ENCODE measurements at places on chromosomes 11 and 22. TPM values are rescaled to one million over a fixed set of nuclear protein-coding genes. Genes with fewer than 3 reads are reported as not detected.

- H3K4me1 ChIP-seq = peaks cover 35% of the 10 kb centered on the region
- no peak overlapping the region for H3K4me3 ChIP-seq
- DNase-seq = no peak
- H3K36me3 ChIP-seq = peaks cover 34% of the 10 kb centered on the region
- no peaks in the 10 kb centered on the region for H3K27me3 ChIP-seq
- H3K27ac ChIP-seq = no peak overlapping the region
Observed at GRCh38 chr11:66183494-66184048, 84.9 kb upstream of the RAB1B start.

DNA sequence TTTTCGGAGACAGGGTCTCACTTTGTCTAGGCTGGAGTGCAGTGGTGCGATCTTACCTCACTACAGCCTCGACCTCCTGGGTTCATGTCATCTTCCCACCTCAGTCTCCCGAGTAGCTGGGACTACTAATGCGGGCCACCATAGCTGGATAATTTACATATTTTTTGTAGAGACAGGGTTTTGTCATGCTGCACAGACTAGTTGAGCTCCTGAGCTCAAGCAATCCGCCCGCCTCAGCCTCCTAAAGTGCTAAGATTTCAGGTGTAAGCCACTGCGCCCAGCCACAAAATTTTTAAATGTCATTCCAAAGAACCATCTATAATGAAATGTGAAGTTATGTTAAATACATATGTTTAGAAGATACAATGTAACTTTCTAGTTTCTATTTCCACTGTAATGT, 4747.7 kb upstream of the OR11H1 start:
- no peak for DNase-seq
- H3K27me3 ChIP-seq = no peaks in the 10 kb centered on the region
- H3K4me1 ChIP-seq = no peaks in the 10 kb centered on the region
- no peak overlapping the region for H3K27ac ChIP-seq
- no peaks in the 10 kb centered on the region for H3K36me3 ChIP-seq
- no peak overlapping the region for H3K4me3 ChIP-seq

- H3K27me3 ChIP-seq = peaks cover 14% of the 10 kb centered on the region
- H3K4me3 ChIP-seq = peak overlapping the region; percentile 61
- peaks cover 11% of the 10 kb centered on the region for H3K4me1 ChIP-seq
- H3K36me3 ChIP-seq = no peaks in the 10 kb centered on the region
- DNase-seq = no peak
- no peak overlapping the region for H3K27ac ChIP-seq
Observed at GRCh38 chr11:124075841-124076651, 34.9 kb upstream of the OR10G7 start.

DNA sequence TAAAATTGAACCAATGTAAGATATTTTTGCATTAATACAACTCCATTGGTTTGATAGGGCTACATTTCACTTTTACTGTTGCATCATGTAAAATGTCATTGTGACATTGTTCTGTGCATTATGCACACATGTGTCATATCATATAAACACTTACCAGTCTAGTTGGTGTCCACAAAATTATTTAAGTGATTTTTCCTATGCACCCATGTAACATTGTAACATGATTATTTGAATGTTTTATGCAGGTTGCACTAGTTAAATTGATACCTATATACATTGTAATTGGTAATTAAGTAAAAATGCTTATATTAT, 9.6 kb upstream of the BIRC3 start:
- no peak overlapping the region for H3K4me3 ChIP-seq
- H3K4me1 ChIP-seq = peaks cover 76% of the 10 kb centered on the region
- H3K27ac ChIP-seq = no peak overlapping the region
- no peaks in the 10 kb centered on the region for H3K27me3 ChIP-seq
- DNase-seq = no peak

- peaks cover 11% of the 10 kb centered on the region for H3K27me3 ChIP-seq
- H3K4me3 ChIP-seq = no peak overlapping the region
- no peaks in the 10 kb centered on the region for H3K36me3 ChIP-seq
- H3K27ac ChIP-seq = no peak overlapping the region
- no peaks in the 10 kb centered on the region for H3K4me1 ChIP-seq
- DNase-seq = no peak
Observed at GRCh38 chr11:36019005-36019596, 75.2 kb downstream of the LDLRAD3 start.

GRCh38 chr11:14537134-14537599, 17.0 kb upstream of the PSMA1 start:
- H3K4me3 ChIP-seq = peak overlapping the region; percentile 80
- H3K4me1 ChIP-seq = peaks cover 9% of the 10 kb centered on the region
- H3K27me3 ChIP-seq = no peaks in the 10 kb centered on the region
- DNase-seq = no peak
- H3K27ac ChIP-seq = peak overlapping the region; percentile 81
- H3K36me3 ChIP-seq = no peaks in the 10 kb centered on the region

- peaks cover 7% of the 10 kb centered on the region for H3K36me3 ChIP-seq
- peaks cover 20% of the 10 kb centered on the region for H3K4me1 ChIP-seq
- peak within 1 kb of the TSS; percentile 84 for H3K27ac ChIP-seq
- no peaks in the 10 kb centered on the region for H3K27me3 ChIP-seq
- H3K4me3 ChIP-seq = peak within 1 kb of the TSS; percentile 89
Observed at GRCh38 chr22:35257321-35258190, at the start of gene HMGXB4. HMGXB4 (plus strand) TSS chr22:35257493; CDS start chr22:35262391, 4,898 bp downstream.

GRCh38 chr11:67564230-67564629, 19.4 kb upstream of the GSTP1 start:
- H3K27me3 ChIP-seq = no peaks in the 10 kb centered on the region
- no peaks in the 10 kb centered on the region for H3K36me3 ChIP-seq
- H3K27ac ChIP-seq = no peak overlapping the region
- H3K4me1 ChIP-seq = peaks cover 16% of the 10 kb centered on the region
- H3K4me3 ChIP-seq = no peak overlapping the region

GRCh38 chr11:110896358-110896757, 184.1 kb upstream of the ARHGAP20 start:
- no peaks in the 10 kb centered on the region for H3K4me1 ChIP-seq
- H3K27ac ChIP-seq = no peak overlapping the region
- H3K27me3 ChIP-seq = peaks cover 11% of the 10 kb centered on the region
- H3K4me3 ChIP-seq = no peak overlapping the region

DNA sequence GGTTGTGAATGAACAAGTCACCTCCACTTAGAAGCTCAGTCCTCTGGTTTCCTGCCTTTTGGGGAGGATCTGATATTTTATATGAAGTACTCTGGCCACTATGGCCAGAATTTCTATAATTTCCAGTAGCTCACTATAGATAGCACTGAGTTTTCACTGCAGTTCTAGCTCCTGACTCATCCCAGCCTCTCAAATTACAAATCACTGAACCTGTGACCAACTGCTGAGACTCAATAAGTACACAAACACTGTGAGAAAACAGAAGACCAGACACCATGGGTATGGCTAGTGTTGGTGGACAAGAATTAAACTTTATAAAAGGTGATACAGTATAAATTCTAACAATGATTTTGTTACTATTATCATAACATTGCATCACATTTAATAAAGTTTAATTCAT, 47.1 kb upstream of the UCP3 start:
- no peaks in the 10 kb centered on the region for H3K27me3 ChIP-seq
- H3K4me3 ChIP-seq = no peak overlapping the region
- H3K4me1 ChIP-seq = no peaks in the 10 kb centered on the region
- H3K27ac ChIP-seq = no peak overlapping the region
- peaks cover 61% of the 10 kb centered on the region for H3K36me3 ChIP-seq

DNA sequence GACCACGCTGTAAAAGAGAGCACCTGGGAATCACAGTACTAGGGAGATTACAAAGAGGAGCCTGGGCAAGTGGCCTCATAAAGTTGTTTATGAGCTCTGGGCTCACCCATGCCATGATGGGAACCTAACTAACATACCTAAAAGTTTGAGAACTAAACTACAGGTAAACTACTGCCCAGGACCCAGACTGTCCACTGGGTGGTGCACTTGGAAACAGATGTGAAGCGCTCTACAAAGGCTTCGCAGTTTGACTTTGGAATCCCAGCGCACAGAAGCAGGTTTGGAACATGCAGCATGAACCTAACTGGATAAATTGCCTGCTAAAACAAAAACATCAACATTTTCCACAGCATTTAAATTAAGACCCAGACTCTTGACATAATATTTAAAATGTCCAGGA, 418.6 kb downstream of the FAM181B start:
- H3K27ac ChIP-seq = no peak overlapping the region
- no peaks in the 10 kb centered on the region for H3K4me1 ChIP-seq
- no peaks in the 10 kb centered on the region for H3K27me3 ChIP-seq
- H3K36me3 ChIP-seq = no peaks in the 10 kb centered on the region
- no peak for DNase-seq
- H3K4me3 ChIP-seq = no peak overlapping the region

GRCh38 chr11:25983280-25983679, 348.6 kb upstream of the ANO3 start:
- no peaks in the 10 kb centered on the region for H3K36me3 ChIP-seq
- DNase-seq = no peak
- H3K27me3 ChIP-seq = no peaks in the 10 kb centered on the region
- H3K27ac ChIP-seq = no peak overlapping the region
- peaks cover 27% of the 10 kb centered on the region for H3K4me1 ChIP-seq
- no peak overlapping the region for H3K4me3 ChIP-seq

DNA sequence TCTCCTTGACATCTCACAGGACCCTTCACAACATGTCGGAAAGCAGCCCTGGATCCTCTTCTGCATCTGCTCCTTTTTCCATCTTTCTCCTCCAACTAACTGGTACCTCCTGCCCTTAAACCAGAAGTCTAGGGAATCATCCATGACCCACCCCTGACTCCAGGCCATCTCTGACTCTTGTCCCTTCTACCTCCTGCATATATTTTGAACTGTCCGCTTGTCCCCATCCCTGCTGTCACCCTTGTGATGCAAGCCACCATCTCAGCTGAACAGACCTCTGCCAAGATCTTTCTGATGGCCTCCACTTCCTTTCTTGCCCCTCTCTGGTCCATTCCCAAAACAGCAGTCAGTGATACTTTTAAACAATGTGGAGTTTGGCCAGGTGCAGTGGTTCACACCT, 7.0 kb downstream of the RIBC2 start:
- no peaks in the 10 kb centered on the region for H3K27me3 ChIP-seq
- H3K4me1 ChIP-seq = peaks cover 5% of the 10 kb centered on the region
- DNase-seq = no peak

DNA sequence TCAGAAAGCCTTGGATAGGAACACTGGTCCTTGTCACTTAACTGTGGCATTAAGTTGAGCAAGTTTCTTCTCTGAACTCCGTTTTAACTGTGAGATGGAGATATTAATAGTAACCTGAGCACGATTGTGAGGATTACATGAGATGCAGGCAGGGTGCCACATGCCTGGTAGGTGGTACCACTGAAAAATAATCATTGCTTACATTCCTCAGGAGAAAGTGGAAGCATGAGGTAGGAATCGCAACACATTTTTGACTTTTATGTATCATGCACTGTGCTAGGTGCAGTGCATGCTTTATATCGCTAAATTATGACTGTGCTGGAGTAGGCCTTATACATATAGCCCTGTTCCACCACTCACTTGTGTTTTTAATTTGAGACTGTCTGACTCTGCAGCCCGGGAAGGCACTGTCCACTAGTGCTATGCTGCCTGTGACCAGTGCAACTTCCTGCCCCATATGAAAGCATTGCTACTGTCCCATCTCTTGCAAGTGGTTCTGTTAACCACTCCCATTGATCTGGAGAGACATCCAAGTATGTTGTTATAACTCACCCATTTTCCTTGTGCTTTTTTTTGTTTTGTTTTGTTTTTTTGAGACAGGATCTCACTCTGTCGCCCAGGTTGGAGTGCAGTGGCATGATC, 1.0 kb downstream of the UQCR10 start:
- H3K36me3 ChIP-seq = peaks cover 30% of the 10 kb centered on the region
- H3K4me3 ChIP-seq = peak overlapping the region; percentile 97
- H3K4me1 ChIP-seq = peaks cover 32% of the 10 kb centered on the region

DNA sequence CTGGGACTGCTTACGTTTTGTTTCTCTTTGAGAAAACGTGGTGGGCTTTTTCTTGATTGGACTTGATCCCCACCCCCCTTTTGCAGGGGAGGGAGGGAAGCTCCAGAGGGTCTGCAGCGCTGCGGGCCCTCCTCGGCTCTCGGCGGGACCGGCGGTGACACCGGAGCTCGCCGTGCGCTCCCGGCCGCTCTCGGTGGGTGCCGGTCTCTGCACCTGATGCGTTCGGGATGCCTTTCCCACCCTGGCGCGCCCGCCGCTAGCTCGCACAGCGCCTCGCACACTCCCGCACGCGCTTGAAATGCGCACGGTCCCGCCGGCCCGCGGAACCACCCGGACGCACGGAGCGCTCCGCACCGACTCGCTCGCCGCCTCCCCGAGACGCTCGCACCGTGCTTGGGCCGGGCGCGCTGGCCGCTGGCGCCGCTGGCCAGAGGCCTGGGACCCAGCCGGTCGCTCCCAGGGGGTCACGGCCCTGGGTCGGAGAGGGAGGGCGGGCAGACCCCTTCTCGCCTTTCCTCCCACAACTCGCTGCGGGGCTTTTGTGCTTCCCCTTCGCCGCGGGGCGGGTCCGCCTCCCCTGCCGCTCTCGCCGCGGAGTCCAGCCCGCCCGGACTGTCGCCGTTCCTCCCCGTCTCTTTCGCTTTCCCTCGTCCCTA, 1.0 kb downstream of the ZBTB16 start:
- peaks cover 37% of the 10 kb centered on the region for H3K27me3 ChIP-seq
- no peak overlapping the region for H3K27ac ChIP-seq
- H3K36me3 ChIP-seq = no peaks in the 10 kb centered on the region
- H3K4me1 ChIP-seq = peaks cover 16% of the 10 kb centered on the region
- DNase-seq = peak; percentile 43

DNA sequence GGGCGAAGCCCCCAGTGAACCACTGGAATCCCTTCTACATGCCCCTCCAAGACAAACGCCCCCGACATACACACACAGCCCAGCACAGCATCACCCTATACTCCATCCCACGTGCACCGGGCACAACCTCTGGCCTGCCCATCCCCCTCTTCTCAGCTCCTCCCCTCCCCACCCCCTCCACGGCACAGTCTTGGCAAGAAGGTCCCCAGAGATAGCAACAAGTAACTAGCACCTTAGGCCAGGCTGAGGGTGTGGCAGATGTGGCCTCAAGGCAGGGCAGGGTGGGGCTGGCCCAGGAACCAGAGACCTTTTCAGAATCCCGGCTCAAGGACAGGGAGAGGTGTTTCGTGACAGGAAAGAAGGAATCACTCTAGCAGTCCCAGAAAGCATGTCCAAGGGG, 54.3 kb downstream of the CYTH4 start:
- no peak for DNase-seq
- H3K4me3 ChIP-seq = no peak overlapping the region
- H3K36me3 ChIP-seq = no peaks in the 10 kb centered on the region
- H3K27me3 ChIP-seq = peaks cover 54% of the 10 kb centered on the region
- H3K4me1 ChIP-seq = peaks cover 25% of the 10 kb centered on the region

- H3K36me3 ChIP-seq = no peaks in the 10 kb centered on the region
- no peak for DNase-seq
- H3K4me1 ChIP-seq = no peaks in the 10 kb centered on the region
- peaks cover 2% of the 10 kb centered on the region for H3K27me3 ChIP-seq
Observed at GRCh38 chr11:134425816-134426536, 13.9 kb upstream of the B3GAT1 start.

The OR10D3 gene
- not detected for total RNA-seq

The NTM gene
- not detected for total RNA-seq

The SGSM1 gene
- total RNA-seq = 0.09 TPM

The EHF gene
- total RNA-seq = 1.1 TPM
